CD4-positive, alpha-beta T cell treated with Interleukin-15 for 1 hour (primary cell): ENCODE measurements at places on chromosomes 16 and 17.

DNA sequence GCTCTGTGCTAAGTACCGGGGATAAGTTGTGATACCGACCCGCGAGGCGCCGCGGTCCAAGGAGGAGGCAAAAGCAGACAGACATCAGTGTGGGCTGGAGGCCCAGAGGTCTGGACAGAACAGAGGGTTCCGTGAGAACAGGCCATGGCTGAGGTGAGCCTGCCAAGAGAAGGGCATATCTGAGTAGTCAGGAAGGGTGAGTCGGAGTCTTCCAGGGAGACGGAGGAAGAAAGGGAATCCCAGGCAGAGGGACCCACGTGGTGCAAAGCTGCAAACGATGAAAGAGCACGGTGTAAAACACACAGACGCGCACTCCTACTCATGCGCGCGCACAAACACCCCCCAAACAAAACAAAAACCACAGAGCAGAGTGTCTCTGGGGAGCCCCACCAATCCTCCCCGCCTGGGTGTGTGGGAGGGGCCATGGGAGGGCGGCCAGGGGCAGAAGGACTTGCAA lies 18.1 kb downstream of the RHBDL3 start:
- no peak for DNase-seq

GRCh38 chr17:61997664-61998063 lies 67.4 kb downstream of the MED13 start:
- DNase-seq = no peak

GRCh38 chr16:9075299-9076071 lies 16.0 kb upstream of the HAPSTR1 start:
- DNase-seq = no peak

- no peak for DNase-seq
Observed at GRCh38 chr17:13044572-13045065, 26.8 kb upstream of the ELAC2 start.

GRCh38 chr17:26792486-26792885 lies 501.4 kb upstream of the WSB1 start:
- DNase-seq = no peak

- no peak for DNase-seq
Observed at GRCh38 chr17:51819341-51820219, 338.9 kb downstream of the CA10 start.

GRCh38 chr17:75645501-75645888 lies 12.3 kb downstream of the SMIM5 start:
- DNase-seq = no peak

DNA sequence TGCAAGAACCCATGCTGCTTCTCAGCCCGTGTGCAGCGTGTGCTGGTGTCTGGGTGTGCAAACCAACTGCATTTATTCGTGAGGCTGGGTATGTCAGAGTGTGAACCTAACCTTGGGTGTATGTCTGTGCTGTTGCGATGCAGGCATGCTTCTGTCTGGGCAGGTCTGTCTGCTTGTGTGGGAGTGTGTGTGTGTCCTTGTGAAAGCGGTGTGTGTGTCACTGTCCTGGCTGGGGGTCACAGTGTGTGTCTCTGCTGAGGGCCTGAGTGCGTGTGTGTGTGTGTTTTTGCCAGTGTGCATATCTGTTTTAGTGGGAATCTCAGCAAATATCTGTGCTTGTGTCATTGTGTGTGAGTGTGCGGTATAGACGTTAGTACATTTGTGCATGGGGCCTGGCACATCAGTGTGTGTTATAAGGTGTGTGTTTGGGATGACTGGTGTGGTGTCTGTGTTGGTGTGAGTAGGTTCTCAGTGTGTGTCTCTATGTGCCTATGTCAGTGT lies 121.8 kb downstream of the CYLD start:
- DNase-seq = no peak

- DNase-seq = no peak
Observed at GRCh38 chr17:69246202-69246601, 17.6 kb upstream of the ABCA10 start.

- DNase-seq = no peak
Observed at GRCh38 chr16:70689035-70689969, 3.4 kb upstream of the MTSS2 start.

DNA sequence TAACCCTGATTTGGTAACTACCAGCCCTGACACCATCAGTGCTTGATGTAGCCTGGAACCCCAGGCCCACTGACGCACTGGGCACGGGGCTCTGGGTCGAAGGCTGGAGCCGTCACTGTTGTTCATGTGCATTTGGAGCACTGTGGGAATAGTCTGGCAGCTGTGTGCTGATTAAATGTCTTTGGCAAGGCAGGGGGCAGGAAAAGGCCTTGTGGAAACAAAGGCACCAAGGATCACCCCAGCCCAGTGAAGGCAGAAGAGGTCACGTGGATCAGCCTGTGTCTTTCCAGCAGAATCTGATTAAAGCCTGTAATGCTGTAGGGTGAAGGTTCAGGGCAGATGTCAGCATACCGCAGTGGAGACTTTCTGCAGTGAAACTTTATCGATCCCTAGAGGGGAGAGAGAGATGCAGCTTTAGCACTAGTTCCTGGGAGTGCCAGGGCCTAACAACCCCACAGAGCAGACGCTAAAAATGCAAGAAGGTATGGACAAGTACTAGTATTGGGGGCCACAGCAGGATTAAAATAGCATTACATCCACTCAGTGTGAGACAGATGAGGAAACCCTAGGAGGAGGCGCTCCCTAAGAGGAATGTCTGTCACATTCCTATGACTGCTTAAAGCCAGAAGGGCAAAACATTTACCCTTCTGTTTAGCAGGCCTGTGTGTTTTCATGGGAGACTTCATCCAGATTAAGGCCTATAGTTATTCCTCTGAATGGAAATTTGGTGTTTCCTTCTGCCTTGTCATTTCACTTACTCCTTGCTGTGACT lies 9.7 kb downstream of the ZNHIT3 start:
- DNase-seq = no peak

GRCh38 chr16:85554889-85555718 lies 58.0 kb upstream of the GSE1 start:
- peak; percentile 77 for DNase-seq

GRCh38 chr17:39271546-39271945 lies 45.8 kb upstream of the STAC2 start:
- DNase-seq = no peak

- no peak for DNase-seq
Observed at GRCh38 chr16:19644877-19645276, 73.2 kb downstream of the KNOP1 start.

DNA sequence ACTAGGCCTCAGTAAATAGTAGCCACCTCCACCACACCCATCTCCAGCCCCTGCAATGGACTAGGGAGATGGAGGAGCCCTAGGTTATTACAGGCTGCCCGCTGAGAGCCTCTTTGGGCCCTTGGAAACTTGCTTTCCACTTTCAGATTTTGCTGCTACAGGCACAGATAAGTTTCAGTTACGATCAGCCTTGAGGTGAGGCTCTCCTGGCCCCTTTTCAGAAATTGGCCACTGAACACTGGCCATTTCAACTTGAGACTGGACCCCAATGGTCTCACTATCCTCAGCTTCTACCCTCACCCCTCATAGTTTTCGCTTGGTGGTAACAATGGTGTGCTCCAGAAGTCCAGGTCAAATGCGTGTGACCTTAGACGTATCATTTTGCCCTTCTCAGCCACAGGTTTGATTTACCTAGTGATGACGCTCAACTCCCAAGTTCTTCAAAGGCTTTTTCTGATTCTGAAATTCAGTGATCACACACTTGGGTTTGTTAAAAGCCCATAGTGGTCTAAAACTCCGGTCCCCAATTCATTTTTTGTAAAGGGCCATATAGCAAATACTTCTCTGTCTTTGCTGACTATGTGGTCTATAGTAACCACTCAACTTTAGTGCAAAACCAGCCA lies 1.0 kb downstream of the PMM2 start:
- no peak for DNase-seq

DNA sequence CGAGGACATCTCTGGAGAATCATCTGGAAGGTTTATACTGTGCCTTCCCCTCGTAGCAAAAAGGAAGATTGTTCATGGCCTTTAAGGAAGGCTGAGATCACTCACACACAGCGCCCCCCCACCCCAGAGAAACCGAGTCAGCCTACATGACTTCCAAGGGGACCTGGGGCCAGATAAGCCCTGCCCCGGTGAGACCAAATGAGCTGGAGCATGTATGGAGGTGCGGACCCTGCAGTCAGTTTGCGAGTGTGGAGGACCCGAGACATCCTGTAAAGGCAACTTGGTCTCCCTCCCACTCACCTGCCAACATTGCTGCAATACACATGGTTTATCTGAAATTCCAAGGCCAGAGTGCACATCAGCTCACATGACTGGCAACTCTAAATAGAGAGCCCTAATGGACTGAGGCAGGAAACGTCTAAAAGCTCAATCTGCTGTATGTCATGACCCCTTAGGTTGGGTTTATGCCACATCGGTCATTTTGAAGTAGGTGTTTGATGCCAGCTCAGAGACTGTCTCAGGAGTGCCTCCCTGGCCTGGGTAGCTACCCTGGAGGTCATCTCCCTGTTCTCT lies 233.6 kb downstream of the CPPED1 start:
- DNase-seq = no peak

DNA sequence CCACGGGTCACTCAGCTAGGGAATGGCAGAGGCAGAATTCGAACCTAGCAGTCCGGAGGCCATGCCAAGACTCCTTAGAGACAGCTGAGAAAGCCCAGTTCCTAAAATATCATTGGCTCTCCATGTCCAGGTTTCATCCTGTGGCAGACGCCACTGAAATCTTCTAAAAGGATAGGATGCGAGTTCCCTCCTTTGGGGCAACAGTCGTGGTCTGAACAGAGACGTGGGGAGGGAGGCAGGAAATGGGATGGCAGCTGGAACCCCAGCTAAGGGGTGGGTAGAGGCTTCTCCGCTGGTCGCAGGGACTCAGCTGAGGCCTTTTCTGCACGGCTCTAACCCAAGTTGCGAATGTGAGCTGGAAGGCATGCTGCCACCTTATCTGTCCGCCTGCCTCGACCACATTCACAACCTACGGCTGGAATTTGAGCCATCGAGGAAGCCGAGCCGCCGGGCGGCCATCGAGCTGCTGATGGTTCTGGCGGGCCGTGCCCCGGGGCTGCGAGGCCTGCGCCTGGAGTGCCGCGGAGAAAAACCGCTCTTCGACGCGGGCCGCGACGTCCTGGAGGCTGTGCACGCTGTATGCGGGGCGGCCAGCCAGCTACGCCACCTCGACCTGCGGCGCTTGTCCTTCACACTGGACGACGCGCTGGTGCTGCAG lies 1.9 kb upstream of the HSF4 start:
- DNase-seq = no peak

DNA sequence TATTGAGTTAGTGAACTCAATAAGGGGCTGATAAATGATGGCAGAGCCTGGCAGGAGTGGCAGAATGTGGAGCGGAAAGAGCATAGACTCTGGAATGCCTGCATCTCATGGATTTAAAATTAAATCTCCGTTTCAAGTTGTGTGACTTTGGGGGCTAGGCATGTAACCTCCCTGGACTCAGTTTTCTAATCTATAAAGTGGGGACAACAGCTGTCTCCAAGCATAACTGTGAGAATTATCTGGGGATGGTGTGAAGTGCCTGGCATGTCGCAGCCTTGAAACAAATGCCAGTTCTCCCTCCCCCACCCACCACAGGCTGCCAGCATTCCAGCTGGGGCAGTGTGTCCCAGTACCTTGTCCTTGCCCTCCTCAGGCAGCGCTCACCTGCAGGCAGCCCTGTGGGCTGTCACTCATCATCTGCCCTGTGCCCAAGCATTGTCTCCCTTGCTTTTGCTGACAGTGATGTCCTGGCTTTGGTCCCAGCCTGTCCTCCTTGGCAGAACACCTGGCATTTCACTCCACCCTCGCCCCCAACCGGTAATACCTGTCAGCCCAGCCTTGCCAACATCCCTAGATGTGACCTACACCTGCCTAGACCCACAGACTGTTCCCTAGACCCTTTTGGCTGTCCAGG lies 129.6 kb downstream of the MRM1 start:
- DNase-seq = no peak

GRCh38 chr16:8571061-8571596 lies 19.2 kb downstream of the TMEM114 start:
- DNase-seq = no peak

DNA sequence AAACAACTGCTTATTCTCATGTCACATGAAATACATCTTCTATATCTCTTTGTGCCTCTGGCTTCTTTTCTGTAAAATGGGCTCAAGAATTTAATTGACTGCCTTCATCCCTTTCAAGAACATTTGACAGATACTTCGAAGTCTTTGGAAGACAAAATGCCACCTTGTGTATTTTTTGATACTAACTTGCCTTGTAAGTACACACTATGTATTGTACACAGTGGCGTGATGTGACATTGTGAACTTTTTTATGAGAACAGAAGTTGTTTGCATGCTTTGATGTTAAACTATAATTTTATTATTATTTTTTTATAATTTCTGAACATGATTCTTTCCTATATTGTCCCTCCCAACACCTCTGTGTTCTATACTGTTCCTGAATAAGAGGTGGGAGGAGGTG lies 73.7 kb downstream of the MAP2K4 start:
- no peak for DNase-seq

GRCh38 chr17:39921323-39921722 lies 2.9 kb upstream of the GSDMB start:
- DNase-seq = peak; percentile 22

DNA sequence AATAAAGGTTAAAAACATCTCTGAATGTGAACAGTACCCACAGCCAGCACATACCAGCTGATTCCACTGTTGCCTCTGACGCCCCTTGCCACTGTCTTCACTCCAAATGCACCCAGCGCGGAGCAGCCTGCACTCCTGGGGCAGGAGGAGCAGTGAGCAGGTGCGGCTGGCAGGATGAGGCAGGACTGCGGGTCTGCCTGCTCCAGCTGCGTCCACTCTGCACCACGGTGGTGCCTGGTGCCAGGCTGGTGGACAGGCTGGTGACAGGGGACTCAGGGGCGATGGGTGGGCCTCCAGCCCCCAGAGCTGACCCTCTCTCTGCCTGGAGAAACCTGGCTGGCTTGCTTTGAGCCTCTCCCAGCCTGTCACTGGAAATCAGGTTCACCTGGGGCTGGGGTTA lies 9.4 kb downstream of the RAB40B start:
- no peak for DNase-seq

DNA sequence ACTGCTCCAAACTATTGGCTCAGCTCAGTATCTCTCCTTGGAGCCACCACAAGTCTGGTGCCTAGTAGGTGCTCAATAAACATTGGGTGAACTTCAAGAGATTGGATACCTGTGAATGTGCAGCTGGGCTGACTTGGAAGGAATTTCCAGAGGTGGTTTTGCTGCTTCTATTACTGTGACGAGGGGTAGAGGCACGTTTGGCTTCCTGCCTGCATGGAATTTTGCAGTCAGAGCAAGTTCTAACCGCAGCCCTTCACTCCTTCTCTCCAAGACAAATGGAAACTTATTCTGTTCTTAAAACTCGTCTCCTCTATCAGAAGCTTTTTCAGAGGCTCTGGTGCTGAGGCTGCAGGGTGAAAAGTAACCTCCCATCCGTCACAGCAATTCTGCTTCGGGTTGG lies 342.5 kb downstream of the CPPED1 start:
- no peak for DNase-seq

GRCh38 chr17:19461116-19461515 lies 50.1 kb downstream of the RNF112 start:
- DNase-seq = no peak

DNA sequence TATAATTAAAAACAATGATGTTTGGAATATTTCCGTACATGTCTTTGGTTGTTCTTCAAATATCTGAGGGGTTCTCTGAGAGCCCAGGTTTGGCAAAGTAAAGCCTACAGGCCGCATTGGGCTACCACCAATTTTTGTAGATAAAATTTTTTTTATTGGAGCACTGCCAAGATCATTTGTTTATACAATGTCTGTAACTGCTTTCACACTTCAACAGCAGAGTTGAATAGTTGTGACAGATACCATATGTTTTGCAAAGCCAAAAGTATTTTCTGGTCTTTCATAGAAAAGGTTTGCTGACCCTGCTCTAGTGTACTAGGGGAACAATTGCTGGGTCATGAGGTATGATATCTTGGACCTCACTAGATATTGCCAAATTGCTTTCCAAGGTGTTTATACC lies 10.5 kb downstream of the PPM1D start:
- no peak for DNase-seq

- DNase-seq = no peak
Observed at GRCh38 chr16:70342016-70342415, 4.7 kb upstream of the DDX19A start.
